Lung (tissue), 17 donors: ENCODE measurements at places on chromosomes 4 and X.

DNA sequence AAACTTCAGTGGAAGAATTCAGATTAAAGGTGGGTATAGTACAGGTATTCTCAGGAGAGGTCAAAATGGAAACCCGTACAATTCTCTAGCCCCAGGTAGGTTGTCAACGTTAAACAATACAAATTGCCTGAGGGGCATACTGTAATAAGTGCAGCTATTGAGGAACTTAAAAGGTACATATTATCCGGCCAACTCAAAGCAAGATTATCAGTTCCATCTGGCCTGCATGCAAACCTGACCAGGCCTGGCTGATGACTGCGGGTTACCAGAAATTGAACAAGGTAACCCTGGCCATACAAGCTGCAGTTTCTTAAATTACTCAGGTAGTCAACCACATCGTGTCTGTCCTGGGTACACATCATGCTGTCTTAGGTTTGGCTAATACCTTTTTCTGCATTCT lies 12.3 kb upstream of the ZNF630 start:
- DNase-seq = no peak

DNA sequence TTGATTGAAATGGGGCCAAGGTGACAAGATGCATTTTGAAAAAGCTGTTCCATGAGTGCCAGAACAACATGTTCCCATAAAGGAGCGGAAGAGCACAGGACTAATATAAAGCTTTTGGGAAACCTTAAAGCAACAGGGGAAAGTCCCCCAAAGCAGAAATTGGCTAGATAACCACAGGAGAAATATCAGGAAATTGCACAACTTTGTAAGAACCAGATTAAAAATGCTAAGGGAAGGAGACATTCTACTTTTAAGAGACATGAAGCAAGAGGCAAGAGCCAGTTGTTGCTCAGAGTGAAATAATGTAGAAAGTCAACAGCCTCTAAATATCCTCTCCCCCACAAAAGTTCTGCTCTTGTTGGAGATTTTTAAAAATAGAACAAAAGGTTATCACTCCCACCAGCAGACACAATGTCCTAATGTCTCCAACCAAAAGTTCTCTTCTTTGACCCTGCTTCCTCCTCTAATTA lies 85.2 kb upstream of the LNX1 start:
- no peak for DNase-seq

DNA sequence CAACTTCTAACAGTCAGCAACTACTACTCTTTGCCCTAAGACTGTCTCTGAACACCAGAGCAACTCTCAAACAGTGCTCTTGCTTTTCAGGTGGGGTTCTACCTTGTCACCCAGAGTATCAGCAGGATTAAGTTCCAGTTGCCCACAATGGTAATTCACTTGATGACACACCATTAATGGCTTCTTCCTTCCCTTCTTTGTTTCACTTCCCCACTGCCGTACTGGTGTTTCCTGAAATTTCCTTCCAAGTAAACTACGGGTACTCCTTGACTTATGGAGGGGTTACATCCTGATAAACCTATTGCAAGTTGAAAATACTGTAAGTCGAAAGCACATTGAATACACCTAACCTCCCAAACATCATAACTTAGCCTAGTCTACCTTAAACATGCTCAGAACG lies 36.6 kb upstream of the PDK3 start:
- DNase-seq = no peak

DNA sequence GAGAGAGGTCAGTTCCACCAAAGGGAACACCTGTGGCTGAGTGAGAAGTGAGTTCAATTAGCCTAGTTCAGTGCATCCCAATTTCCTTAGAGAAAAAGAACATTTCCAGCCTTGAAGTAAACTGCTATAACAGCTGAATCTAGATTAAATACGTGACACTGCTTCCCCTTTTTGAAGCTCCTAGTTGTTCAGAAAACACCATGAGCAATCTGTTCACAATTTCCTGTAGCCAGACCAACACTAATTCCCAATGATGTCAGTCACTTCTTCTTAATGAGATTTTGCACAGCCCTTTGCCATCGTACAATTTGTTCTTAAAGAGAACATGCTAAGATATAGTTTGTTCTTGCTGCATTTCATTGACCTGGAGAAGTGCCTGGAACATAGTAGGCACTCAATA lies 144.6 kb upstream of the EDNRA start:
- no peak for DNase-seq

GRCh38 chr4:72712997-72713396 lies 144.0 kb upstream of the ADAMTS3 start:
- no peak for DNase-seq

- no peak for DNase-seq
Measured at GRCh38 chr4:130705023-130705422, 1609.1 kb downstream of the C4orf33 start.

DNA sequence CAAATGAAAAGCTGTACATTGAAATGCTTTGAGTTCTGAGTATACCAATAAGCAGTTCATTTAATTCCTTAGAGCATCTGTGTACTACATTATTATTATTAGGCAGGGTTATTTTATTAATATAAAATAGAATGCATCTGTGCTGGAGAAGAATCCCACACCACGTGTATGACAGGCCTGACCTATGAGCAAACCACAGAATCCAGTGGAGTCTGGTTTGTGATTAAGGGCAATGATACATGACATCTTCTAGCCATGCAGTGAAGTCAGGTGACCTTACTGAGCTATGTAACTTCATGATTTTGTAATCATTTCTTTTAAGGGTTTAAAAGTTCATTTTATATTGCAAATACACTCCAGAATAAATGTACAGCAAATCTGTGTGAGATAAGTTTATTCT lies 1165.0 kb upstream of the TENM3 start:
- no peak for DNase-seq
